ENCODE measurements at places on chromosomes 2 and 18.

DNA sequence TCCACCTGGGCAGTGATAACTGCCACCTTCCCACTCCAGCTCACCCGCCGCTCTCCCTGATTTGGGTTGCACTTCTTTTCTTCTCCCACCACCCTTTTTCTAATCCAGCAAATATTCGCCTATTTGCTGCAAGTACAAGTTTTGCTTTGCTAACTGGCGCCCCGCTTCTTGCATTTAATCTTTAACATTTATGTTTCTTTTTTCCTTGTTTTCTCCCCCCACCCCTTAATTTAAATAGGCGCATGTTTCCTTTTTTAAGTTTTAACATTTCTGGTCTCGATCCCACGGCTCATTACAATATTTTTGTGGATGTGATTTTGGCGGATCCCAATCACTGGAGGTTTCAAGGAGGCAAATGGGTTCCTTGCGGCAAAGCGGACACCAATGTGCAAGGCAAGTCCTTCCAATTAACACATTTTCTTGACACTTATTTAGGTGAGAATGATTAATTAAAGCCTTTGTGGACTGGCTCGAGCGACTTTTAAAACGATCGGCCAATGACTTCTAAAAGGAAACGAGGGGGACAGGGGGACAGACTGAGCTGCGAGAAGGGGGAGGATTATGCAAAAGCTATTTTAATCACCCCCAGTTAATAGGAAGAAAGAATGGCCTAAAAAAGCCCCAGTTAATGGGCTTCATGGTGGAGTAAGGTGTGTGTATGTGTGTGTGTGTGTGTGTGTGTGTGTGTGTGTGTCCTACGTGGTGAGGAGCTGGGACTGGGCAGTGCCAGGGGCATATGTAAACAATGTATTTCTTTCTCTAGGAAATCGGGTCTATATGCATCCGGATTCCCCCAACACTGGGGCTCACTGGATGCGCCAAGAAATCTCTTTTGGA, 1.6 kb downstream of the TBR1 start:
- DNase-seq, result no peak

- no peak for DNase-seq
Measured at GRCh38 chr18:55018602-55019001, 59.3 kb upstream of the CCDC68 start.

DNA sequence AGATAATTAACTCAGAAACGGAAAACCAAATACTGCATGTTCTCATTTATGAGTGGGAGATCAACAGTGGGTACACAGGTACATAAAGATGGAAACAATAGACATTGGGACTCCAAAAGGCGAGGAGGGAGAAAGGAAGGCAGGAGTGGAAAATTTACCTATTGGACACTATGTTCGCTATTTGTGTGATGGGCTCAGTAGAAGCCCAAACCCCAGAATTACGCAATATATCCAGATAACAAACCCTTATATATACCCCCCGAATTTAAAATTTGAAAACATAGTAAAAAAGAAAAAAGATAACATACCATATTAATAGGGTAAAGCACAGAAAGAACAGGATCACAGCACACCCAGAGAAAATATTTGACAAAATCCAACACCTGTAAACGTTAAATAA, 1351.7 kb upstream of the FAM98A start:
- no peak for DNase-seq

- no peak for DNase-seq
Measured at GRCh38 chr2:76491503-76491902, 780.8 kb upstream of the GCFC2 start.

GRCh38 chr18:34631093-34631966, 78.8 kb upstream of the DTNA start:
- no peak for DNase-seq

GRCh38 chr2:183919926-183920325, 678.4 kb upstream of the ZNF804A start:
- no peak for DNase-seq

GRCh38 chr18:71209944-71210343, 921.1 kb downstream of the SOCS6 start:
- DNase-seq, result no peak

GRCh38 chr2:209570194-209570593, 146.3 kb downstream of the MAP2 start:
- no peak for DNase-seq

DNA sequence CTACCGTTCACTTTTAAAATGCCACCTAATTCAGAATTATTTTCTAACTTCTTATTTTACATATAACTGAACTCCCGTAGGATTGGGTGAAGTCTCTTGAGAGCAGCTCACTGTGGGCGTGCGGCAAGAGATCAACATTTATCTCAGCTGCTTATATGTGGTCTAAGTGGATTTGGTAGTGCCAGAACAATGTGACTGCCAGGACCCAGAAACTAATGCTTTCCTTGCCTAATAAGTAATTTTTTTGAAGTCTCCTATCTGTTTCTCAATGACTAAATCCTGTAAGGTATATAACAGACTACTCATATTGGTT, 11.2 kb upstream of the NFE2L2 start:
- DNase-seq, result no peak

DNA sequence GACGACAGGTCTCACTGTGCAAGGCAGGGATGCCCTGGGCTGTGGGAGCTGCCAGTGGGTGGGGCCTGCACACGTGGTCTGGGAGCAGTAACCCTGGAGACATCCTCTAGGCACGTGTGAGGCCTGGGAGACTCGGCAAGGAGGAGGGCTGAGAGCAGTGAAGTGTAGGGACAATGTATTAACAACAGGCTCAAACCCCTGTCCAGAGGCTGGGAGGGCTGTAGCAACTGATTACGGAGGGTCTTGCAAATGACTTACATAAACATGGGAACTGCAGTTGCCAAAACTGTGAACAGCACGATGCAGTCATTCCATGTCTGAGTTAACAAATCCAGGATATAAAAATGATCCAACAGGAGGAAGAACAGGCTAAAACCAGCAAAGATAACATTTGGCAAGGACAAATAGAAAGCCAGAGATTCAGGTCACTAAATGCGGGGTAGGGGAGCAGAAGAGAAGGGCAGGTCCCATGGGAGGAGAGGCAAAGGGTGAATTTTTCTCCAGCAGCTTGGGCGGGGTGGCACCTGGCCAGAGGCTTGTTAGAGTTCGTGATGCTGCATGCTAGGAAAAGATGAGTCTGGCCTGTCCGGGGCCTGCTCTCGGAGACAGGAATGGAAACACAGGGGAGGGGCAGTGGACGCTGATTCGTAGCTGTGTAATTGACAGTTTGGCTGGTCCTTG, 44.9 kb downstream of the CYP27C1 start:
- DNase-seq, result no peak

DNA sequence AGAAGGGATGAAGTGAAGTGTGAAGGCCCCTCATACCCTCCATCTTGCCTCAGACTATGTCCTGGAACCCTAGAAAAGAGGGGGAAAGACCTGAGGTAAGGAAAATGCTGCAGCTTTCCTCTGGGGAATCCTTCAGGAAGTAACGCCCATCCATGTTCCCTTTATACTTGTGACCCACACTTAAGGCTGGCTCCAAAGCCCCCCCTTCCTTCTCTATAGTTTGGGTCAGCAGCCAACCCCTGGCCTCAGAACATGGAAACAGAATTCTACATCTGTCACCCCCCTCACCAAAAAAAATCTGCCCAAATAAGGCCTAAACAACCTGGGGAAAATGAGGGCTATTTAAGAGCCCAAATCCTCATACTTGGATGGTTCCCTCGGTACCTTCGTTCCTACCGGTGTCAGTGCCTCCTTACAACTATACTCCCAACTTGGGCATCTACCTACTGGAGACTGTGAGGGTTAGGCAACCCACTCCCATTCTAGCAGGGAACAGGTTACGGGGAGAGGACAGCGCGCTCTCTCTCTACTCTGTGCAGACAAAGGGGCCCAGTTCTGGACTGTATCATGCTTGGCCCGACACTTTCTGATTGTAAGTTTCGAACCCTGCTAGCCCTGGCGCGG, 689 bp downstream of the OST4 start:
- DNase-seq, result no peak

GRCh38 chr2:164948540-164948939, 6.8 kb downstream of the SLC38A11 start:
- DNase-seq, result peak; percentile 34

GRCh38 chr18:28767727-28768211, 590.8 kb upstream of the CDH2 start:
- DNase-seq, result no peak

- no peak for DNase-seq
Measured at GRCh38 chr2:106158871-106159270, 35.2 kb downstream of the UXS1 start.

DNA sequence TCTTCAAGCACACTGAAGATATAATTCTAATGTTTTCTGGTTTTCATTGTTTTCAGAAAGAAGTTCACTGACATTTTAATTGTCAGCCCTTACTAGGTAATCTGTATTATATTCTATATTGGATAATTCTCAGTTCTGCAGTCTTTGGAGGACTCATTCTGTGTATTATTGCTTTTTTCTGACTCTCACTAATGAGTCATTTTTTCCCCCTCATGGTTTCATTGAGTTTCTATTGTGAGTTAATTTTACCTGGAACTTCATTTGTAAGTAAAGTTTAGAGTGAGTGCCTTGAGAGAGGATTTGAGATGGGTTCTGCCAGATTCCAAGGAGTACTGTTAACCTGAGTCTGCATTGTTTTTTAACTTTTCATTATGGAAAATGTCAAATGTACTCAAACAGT, 90.4 kb upstream of the LYPD1 start:
- DNase-seq, result no peak

- no peak for DNase-seq
Measured at GRCh38 chr2:219003267-219003634, 10.0 kb upstream of the CRYBA2 start.

GRCh38 chr2:234611209-234611608, 114.3 kb upstream of the ARL4C start:
- DNase-seq, result no peak

- no peak for DNase-seq
Measured at GRCh38 chr2:36356298-36356989, 866 bp downstream of the CRIM1 start.

DNA sequence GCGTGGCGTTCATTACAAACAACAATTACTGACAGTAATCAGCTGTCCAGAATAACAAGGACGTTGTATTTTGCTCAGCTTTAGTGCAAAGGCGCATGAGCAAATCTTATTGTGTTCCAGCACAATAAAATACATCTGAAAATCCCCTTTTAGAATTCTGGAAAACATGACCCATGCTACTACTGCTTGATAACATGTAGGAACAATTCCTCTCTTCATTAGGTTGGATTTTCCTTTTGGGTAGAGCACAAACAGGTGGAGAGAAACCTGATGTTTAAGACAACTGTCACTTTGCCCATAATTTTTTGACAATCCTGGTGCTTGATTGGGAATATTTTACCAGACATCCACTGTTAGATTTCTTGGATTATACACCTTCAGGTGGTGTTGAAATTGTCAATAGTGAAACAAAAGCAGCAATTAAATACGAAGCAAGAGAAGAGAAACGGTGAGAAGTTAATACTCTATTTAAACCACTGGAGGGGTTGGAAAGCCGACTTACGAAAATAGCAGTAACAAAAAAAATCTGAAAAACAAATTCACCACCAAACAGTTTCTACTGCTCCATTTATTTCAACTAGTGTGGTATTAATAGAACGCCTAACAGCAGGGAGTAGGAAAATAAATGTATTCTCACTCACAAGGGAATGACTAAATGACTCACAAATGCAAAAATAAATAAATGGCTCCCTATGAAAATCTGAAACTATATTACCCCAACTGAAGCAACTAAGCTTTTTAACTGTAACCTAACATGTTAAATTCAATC, 102.7 kb downstream of the CPO start:
- no peak for DNase-seq

- DNase-seq, result no peak
Measured at GRCh38 chr2:138012082-138012481, 47.8 kb downstream of the HNMT start.

GRCh38 chr2:148970385-148970784, 68.1 kb upstream of the LYPD6B start:
- DNase-seq, result no peak

DNA sequence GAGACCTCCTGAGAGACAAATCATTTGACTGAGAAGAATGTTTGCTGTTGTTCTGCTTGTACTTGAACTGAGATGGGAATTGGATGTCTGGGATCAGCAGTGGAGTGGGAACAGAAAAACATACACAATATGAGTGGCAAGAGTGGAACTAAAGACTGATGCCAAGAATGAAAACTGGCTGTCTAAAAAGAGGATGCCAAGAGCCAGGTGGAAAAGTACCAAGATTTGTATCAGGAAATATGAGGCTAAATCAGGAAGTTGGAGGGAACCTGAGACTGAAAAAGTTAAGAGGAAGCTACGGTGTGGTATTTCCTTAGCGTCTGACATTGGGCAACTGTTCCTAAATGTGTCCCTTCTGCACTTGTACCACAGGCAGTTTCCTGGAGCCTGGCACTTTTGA, 440.9 kb upstream of the CELF4 start:
- DNase-seq, result no peak

DNA sequence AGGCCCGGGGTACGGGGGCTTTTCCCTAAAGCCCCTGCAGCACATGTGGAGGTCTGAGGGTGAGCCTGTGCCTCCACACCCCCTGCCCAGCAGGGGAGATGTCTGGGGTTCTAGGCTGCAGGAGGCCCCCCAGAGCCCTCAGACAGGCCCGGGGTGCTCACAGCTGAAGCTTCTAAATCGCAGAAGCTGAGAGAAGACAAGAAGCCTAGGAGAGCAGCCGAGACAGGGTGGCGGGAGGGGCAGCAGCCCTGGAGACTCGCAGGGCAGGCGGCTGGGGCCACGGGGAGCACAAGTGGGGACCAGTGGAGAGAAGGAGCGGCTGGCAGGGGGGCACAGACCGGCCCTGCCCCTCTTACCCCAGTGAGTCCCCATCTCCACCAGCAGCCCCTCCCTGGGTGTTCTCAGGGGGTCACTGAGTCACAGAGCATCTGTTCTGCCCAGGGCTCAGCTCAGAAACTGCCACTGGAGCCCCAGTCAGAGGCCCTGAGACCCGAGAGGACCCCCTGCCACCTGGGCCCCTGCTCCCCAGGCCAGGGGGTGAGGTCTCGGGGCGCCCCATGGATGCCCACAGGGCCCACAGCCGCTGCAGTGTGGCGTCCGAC, 26.1 kb downstream of the GPC1 start:
- DNase-seq, result no peak

DNA sequence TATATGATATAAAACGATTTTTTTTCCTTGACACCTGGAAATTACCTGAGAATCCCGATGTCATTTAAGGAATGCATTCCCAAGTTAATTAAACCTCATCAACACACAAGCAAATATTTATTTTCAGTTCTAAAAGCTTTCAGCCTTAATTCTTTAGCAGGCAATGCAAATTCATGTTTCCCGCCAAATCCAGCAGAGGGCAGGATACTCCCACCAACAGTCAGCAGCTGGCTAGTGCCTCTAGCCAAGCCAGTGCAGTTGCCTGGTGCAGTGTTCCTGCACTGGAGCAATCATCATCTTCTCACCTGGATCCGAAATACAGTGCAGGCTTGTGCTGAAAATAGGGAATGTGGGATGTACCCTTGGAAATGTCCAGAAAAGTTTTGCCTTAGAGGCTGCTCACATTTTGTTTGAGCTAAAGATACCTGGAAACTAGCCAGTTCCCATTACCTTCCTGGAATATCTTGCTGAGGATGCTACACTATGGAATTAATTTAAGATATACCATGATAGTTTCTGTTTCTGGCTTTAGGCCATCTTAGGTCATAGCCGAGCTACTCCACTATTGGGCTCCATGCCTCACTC, 48.4 kb upstream of the CYTIP start:
- DNase-seq, result peak; percentile 70

All from KG1 (cell line).